ENCODE measurements at places on chromosomes 3 and 15. TPM values are rescaled to one million over a fixed set of nuclear protein-coding genes. Genes with fewer than 3 reads are reported as not detected.

The SLC30A4 gene
- 2.1 TPM for total RNA-seq

The COL6A5 gene
- 0.16 TPM for total RNA-seq

DNA sequence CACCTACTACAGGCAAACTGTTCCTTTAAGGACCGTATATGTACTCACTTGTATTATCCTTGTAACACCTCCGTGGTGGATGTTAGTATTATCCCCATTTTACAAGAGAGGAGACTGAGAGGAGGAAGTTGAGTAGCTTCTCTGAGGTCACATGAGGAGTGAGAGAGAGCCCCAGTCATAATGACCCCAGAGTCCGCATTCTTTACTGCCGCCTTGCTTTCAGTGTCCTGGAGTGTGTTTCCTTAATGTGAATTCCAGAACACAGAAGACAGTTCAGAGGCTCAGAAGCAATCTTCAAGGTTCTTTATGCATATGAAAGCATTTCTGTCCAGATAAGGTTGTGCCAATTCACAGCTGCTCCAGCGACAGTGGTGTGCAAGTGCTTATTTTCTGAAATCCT lies 199.2 kb downstream of the CACNA2D3 start:
- H3K4me3 ChIP-seq: no peak overlapping the region
- no peak for DNase-seq
- H3K27ac ChIP-seq: no peak overlapping the region
- H3K27me3 ChIP-seq: no peaks in the 10 kb centered on the region
- no peaks in the 10 kb centered on the region for H3K36me3 ChIP-seq

DNA sequence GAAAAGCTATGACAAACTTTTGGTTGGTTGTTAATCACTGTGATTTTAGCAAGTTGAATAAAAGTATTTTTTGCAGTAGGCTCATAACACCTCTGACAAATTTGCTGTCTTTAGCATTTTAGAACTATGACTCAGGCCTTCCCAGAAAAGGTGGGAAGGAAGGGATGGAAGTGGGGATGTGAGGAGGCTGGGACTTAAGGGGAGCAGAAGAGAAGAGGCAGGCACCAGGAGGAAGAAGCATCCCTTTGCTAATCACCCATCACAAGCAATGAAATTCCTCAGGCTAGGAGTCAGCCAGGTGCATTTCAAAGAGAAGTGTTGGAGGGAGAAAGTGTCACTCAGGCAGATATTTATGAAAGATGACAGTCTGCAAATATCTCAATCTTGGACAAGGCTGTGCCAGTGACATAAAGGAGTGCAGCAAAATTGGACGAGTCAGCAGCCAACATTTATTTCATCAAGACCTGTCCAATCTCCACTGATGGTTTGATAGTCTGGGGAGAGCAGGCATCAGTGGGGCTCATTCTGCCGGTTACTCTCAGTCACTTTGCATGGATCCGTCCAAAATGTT lies 337.3 kb upstream of the ARRDC4 start:
- H3K4me1 ChIP-seq: no peaks in the 10 kb centered on the region
- no peak overlapping the region for H3K4me3 ChIP-seq
- H3K36me3 ChIP-seq: no peaks in the 10 kb centered on the region
- no peak overlapping the region for H3K27ac ChIP-seq

DNA sequence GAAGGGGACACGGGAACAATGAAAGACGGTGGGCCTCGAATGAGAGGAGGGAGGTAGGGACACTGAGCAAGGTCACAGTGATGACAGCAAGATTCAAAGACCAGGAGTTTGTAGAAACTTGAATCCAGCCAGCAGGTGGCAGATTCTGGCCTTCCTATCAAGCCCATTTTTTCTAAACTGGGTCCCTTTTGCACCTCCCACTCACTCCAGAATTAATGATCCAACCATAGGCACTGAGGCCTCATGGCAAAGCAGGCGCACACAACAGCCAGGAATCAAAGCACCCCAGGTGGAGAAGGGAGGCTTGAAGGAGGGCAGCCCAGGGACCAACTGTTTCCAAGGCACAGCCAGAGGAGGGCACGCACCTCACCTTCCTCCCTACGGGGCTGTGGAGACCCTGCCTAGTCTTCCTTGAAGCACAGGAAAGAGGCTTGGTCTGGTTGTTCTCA lies 90.2 kb downstream of the ANP32A start:
- no peak overlapping the region for H3K4me3 ChIP-seq
- H3K36me3 ChIP-seq: no peaks in the 10 kb centered on the region
- H3K4me1 ChIP-seq: peaks cover 5% of the 10 kb centered on the region
- no peak overlapping the region for H3K27ac ChIP-seq

GRCh38 chr3:49868862-49869466 lies 742 bp downstream of the CAMKV start:
- no peaks in the 10 kb centered on the region for H3K36me3 ChIP-seq
- H3K4me1 ChIP-seq: no peaks in the 10 kb centered on the region
- no peak overlapping the region for H3K27ac ChIP-seq
- H3K27me3 ChIP-seq: peaks cover 34% of the 10 kb centered on the region

DNA sequence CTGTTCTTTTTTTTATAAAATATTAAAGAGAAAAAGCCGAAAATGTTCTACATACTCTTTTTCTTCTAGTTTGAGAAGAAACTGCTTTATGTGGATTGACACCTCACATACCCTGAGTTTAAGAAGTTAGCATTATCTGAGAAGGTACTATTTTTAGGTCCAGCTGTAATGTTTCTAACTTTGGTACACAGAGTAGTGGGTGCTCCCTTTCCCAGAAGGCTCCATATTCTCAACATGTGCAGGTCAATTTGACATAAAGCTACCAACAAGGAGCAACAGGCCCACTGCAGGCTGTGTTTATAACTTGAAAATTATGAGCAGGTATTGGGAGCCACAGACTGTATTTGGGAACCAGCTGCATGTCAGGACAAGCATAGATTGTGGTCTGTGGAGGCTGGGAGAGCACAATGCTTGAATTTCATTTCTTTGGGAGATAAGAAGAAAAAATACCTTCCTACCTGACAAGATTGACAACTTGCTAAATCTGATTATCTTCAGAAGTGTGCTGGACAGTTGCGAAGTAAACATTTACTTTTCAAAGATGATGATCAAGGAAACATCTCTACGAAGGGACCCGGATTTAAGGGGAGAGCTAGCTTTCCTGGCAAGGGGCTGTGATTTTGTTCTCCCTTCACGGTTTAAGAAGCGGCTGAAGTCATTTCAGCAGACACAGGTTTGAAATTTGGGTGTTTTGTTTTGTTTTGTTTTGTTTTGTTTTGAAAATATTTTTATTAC lies 57.2 kb downstream of the PPP2R3A start:
- H3K4me3 ChIP-seq: no peak overlapping the region
- no peak for DNase-seq
- H3K36me3 ChIP-seq: no peaks in the 10 kb centered on the region
- no peak overlapping the region for H3K27ac ChIP-seq
- H3K4me1 ChIP-seq: no peaks in the 10 kb centered on the region
- H3K27me3 ChIP-seq: peaks cover 16% of the 10 kb centered on the region

- H3K36me3 ChIP-seq: peaks cover 43% of the 10 kb centered on the region
- peaks cover 59% of the 10 kb centered on the region for H3K4me1 ChIP-seq
- no peaks in the 10 kb centered on the region for H3K27me3 ChIP-seq
- peak overlapping the region; percentile 100 for H3K27ac ChIP-seq
These were observed 993 bp upstream of the SIAH2 start for GRCh38 chr3:150763841-150764483.

GRCh38 chr3:52456169-52456799 lies 880 bp downstream of the NISCH start:
- peaks cover 39% of the 10 kb centered on the region for H3K4me1 ChIP-seq
- no peak for DNase-seq
- H3K27ac ChIP-seq: peak overlapping the region; percentile 93
- peaks cover 25% of the 10 kb centered on the region for H3K36me3 ChIP-seq
- no peaks in the 10 kb centered on the region for H3K27me3 ChIP-seq

GRCh38 chr15:44580105-44580504 lies 43.2 kb downstream of the EIF3J start:
- DNase-seq: no peak
- H3K27me3 ChIP-seq: no peaks in the 10 kb centered on the region
- peaks cover 27% of the 10 kb centered on the region for H3K36me3 ChIP-seq
- peaks cover 19% of the 10 kb centered on the region for H3K4me1 ChIP-seq
- no peak overlapping the region for H3K27ac ChIP-seq
- no peak overlapping the region for H3K4me3 ChIP-seq

Data from activated T-helper 1 cell treated with anti-CD3 and anti-CD28 coated beads, Interleukin-12 subunit alpha, Interleukin-12 subunit beta, Interleukin-2, Interleukin-4 antibody, amounts not matched to agents 30 ng/mL and 10 ng/mL and 1 ng/mL, durations not matched to agents 14 hours and 24 hours and 36 hours (primary cell).